ENCODE measurements at places on chromosomes 4 and X.

- no peak for DNase-seq
These were observed 4.8 kb downstream of the AREG start for GRCh38 chr4:74449571-74450297.

DNA sequence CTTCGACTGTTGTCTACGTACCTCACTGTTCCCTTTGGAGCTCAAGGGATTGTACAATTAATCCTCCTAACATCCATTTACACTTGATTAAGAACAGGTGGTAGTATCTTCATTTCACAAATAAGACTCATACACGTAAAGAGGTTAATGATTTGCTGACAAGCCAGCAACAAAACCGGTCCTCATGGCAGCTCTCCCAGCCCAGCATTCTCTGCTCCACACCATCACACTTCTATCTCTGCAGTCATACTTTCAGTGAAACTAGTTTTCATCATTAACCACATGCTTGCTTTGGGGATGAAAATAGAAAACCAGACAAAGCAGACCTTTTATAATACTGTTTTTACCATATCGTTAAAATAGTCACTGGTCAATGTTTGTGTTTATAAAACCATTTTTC is 28.7 kb upstream of the CASK start:
- no peak for DNase-seq

DNA sequence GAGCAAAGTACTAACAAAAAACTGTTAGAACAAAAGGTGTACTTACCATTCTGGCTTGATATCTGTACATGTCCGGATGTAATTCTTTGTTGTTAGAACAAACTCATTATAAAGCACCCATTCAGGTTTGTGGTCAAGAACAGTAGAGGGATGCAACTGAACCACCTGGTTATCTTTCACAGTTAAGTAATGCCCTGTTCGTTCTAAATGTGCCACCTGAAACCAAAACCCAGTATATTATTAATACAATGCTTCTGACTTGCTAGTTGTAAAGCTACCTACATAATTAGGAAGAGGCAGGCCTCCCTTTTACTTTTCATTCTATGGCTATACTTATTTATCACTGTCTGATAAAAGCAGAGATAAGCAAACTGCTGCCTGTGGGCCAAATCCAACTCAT is 54.8 kb downstream of the DHX15 start:
- DNase-seq: no peak

- no peak for DNase-seq
These were observed 24.0 kb downstream of the TET2 start for GRCh38 chr4:105170711-105171110.

- no peak for DNase-seq
These were observed 497.5 kb downstream of the INPP4B start for GRCh38 chr4:142348613-142349021.

DNA sequence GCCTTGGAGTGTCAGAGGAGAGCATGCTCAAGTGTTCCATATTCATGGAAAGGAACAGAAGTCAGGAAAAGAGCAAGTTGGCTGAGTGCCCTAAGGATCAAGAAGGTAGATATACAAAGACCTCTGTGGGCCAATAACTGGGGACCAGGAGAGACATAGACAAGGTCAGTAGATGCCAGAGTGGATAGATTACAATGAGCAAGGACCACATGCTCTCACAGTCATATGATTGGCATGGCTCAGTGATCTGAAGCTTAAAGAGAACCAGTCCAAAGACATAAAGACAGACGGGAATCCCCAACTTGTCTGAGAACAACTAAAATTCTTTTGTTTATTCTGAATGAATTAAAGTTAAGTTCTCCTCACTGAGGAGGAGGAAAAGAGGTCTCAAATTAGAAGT is 289.7 kb downstream of the HS3ST1 start:
- DNase-seq: no peak

DNA sequence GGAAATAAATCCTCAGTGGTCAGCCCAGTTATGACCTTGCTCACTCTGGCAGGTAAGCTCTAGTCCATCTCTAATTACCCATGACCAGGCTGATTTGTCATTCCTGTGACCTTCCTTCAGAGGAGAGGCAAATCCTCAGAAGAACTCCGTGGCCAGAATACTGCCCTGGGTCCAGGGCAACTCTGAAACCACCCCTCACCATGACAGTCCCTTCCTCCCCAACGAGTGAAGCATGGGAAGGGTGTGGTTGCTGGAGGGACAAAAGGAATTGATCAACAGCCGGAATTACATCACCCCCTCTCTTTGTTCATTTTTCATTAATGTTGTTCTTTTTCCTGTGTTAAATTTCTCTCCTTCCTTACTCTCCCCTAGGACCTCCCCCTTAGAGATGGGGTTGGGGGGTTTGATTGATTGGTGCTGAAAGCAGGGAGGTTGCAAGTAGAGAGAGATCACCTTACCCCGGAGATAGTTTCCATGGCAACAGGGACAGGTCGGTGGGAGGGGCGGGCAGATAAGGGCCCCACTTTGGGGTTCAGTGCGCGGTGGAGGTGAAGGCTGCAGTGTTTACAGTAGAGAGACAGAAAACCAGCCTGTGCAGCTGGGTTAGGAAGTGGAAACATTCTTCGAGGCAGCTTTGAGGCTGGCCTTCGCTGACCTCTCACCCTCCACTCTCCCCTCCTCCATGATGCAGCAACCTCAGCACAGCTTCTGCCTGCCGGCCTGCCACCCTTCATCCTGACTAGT is 647.4 kb downstream of the BCOR start:
- no peak for DNase-seq

- no peak for DNase-seq
These were observed 50.0 kb upstream of the ZNF827 start for GRCh38 chr4:145988628-145989027.

- DNase-seq: no peak
These were observed 15.7 kb downstream of the SPCS3 start for GRCh38 chr4:176335421-176335820.

DNA sequence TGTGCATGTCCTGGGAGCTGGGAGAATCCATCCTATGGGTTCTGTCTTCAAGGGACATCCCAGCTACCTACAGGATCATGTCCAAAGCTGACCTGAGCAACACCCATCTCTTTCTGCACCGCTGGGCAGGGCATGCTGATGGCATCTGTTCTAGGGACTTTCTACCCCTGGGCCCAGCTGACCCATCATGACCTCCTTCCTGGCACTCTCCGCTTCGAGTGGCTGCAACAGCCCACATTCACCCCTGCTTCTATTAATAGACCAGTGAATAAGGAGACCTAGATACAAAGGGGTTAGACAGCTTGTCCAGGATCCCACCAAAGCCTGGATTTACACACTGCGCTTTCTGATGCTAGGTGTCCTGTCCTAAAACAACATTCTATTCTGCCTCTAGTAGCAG is 44.6 kb upstream of the GPR173 start:
- DNase-seq: no peak

DNA sequence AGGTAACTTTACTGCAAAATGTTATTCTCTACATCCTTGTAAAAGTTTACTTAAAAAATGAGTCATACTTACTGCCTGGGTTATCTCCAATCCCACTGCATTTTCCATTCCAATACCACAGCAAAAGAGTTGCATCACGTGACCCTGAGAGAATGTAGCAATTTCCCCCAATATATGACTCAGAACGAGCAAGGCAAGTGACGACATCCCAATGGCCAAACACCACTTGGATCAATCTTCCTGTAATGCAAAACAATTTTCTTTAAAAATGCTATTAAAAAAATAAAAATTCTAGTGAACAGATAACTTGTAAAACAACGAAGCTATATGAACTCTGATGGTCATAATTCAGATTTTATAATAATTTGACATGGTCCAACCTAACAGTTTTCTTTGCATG is 224.3 kb downstream of the DCLK2 start:
- peak; percentile 74 for DNase-seq
